Smooth muscle cell of trachea (primary cell): ENCODE measurements at places on chromosomes 1 and 21. TPM values are rescaled to one million over a fixed set of nuclear protein-coding genes. Genes with fewer than 3 reads are reported as not detected.

The GPR3 gene
- total RNA-seq, result 0.33 TPM in 1 of 2 replicates, not detected in the other

The SPRR5 gene
- not detected in 2 replicates for total RNA-seq

The IGFN1 gene
- under 0.01 TPM in 2 replicates for total RNA-seq

The SPATA46 gene
- not detected in 2 replicates for total RNA-seq

The FNDC7 gene
- total RNA-seq, result under 0.01 TPM in 1 of 2 replicates, not detected in the other

The TMEM52 gene
- 0.15 and 0.17 TPM in 2 replicates for total RNA-seq

The CHAF1B gene
- total RNA-seq, result 1.3 and 4.1 TPM in 2 replicates

The EDN2 gene
- 0.33 TPM in 1 of 2 replicates, not detected in the other for total RNA-seq

The JAM2 gene
- 1.5 and 2.6 TPM in 2 replicates for total RNA-seq

The INSRR gene
- under 0.01 TPM in 1 of 2 replicates, not detected in the other for total RNA-seq

The HMGCS2 gene
- not detected in 2 replicates for total RNA-seq

The NECTIN4 gene
- under 0.01 and 0.17 TPM in 2 replicates for total RNA-seq

The LENEP gene
- not detected in 2 replicates for total RNA-seq

The DTL gene
- total RNA-seq, result 1.3 and 8.9 TPM in 2 replicates

The LIN28A gene
- total RNA-seq, result not detected in 2 replicates
